Right lung (tissue), 10 donors: ENCODE measurements at places on chromosomes 2 and 18. TPM values are rescaled to one million over a fixed set of nuclear protein-coding genes. Genes with fewer than 3 reads are reported as not detected.

Gene GLI2
- 17.5 TPM for polyA plus RNA-seq

DNA sequence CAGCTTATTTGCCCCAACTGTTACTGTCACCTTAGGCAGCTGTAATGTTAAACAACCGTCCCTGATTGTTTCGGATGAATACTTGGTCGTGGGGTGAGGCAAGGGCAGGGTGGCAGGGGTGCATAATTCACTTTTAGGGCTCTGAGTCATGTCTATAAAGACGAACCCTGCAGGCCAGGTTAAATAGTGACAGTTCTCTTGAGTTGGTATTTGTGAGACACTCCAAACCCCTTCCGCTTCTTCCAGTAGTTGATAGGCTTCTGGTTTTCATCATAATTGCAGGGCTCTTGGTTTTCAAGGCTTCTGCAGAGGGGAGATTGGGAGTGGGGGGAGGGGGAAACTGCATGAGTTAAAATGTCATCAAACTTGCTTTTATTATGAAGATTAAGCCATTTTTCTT, 97.2 kb upstream of the TSPYL6 start:
- no peak for DNase-seq

- peak; percentile 89 for DNase-seq
These were observed 29.4 kb downstream of the HADHB start for GRCh38 chr2:26274058-26274613.

Gene LCT
- 0.05 TPM for polyA plus RNA-seq

DNA sequence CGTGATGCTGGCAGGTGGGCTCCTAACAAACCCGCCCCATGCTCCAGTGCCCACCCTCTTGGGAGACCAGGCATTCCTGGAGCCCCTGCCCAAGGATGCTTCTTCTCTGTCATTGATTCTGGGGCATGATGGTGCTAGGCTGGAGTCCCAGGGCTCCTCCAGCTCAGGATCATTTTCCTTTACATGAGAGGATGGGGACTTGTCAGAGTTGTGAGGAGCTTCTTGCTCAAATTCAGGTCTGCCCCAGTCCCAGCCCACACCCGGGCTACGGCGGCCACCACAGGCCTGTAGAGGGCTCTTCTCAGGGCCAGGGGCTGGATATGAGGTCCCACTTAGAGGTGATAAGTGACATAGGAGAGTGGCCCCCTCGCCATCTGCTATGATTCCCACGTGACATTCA, 141.1 kb upstream of the COPS8 start:
- no peak for DNase-seq

GRCh38 chr18:12008842-12009580, 27.7 kb downstream of the IMPA2 start:
- no peak for DNase-seq
